ENCODE measurements at places on chromosomes 2 and 18.

DNA sequence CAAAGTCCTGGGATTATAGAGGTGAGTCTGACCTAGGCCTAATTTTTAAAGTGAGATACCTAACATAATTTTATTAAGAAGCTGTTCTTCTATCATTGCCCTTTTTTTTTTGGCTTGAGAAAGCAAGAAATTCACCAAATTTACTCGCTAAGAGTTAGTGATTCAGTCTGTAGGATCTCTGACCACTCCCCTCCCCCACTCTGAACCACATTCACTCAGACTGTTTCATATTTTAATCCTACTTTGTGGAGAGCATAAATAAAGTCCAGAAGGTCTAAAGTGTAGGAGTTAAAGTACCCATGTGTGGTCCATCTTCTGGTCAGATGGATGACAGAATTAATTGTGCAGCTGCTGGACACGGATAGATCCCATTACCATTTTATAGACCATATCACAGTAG lies 115.8 kb upstream of the MGAT5 start:
- DNase-seq, result no peak

- DNase-seq, result peak; percentile 45
Observed at GRCh38 chr2:58131191-58132011, 84.8 kb downstream of the VRK2 start.

- peak; percentile 81 for DNase-seq
Observed at GRCh38 chr2:112884869-112885505, 26.0 kb upstream of the IL37 start.

- DNase-seq, result no peak
Observed at GRCh38 chr2:201685156-201685555, 13.3 kb downstream of the MPP4 start.

GRCh38 chr2:7424481-7424880 lies 507.3 kb downstream of the RNF144A start:
- no peak for DNase-seq

DNA sequence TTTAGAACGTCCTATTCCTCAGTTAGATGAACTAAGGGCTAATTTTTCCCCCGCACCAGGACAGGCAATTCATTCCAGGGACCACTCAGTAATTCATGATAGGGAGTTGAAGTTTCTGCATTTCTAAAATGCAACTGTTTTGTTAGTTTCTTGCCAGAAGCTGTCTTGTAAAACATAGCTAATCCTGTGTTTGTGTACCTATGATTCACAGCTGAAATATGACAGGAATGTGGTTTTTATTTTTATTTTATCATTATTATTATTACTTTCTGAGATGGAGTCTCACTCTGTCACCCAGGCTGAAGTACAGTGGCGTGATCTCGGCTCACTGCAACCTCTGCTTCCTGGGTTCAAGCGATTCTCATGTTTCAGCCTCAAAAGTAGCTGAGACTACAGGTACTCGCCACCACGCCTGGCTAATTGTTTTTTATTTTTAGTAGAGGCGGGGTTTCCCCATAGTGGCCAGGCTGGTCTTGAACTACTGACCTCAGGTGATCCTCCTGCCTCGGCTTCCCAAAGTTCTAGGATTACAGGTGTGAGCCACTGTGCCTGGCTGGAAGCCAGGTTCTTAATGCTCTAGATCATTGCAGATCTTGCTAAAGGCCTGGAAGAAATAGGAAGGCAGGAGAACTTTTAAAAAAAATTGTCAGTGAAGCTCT lies 154.8 kb upstream of the FHL2 start:
- DNase-seq, result no peak

- no peak for DNase-seq
Observed at GRCh38 chr2:128684523-128684922, 365.9 kb upstream of the HS6ST1 start.

- peak; percentile 91 for DNase-seq
Observed at GRCh38 chr2:132804051-132804450, 134.0 kb upstream of the LYPD1 start.

GRCh38 chr2:207042841-207043240 lies 103.5 kb downstream of the CPO start:
- DNase-seq, result no peak

DNA sequence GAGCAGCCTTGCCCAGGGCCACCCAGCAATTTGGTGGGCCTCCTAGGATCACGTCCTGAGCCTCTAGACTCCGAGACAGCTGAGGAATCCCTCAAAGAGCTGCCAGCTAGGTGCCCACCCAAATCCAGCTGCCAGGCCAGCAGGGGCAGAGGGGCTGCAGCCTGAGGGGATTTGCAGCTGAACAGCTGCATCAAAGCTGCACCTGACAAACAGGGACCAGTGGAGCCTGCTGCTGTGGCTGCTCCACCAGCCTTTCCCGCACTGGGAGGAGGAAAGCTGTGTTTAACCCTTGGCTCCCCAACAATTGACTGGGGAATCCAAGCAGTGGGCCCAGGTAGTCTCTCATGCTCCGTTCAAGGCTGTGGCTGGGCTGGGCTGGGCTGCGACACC lies 8.2 kb downstream of the ADRA2B start:
- no peak for DNase-seq

- no peak for DNase-seq
Observed at GRCh38 chr2:61910603-61911002, 5.1 kb downstream of the COMMD1 start.

DNA sequence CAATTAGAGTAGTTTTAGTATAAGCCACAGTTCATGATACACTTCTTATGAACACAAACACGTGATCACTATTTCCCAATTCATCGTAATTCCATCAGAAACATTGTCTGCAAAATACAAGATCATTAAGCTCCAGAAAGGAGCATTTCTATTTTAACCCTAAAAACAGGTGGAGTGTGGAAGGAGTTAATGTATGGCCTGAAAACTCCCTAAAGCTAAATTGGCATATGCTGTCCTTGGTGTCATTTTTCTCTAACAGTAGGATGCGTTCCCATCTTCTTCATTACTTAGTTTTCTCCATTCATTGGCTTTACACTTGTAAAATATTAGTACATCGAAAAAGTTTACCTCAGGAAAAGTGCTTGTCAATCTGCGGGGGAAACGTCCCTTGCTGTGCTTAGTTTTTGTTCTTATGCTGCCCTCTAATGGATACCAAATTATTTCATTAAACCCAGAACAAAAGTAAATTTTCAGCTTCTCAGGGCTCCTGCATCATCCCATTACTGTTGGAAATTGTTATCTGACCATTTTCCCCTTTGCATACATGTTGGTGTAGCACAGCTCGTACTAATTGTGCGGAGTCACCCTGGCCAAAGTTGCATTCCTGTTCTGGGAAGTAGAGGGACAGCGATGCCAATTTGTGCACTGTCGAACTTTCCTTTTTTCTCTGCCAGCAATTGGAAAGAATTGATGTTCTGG lies 153.4 kb downstream of the GPD2 start:
- DNase-seq, result peak; percentile 6

DNA sequence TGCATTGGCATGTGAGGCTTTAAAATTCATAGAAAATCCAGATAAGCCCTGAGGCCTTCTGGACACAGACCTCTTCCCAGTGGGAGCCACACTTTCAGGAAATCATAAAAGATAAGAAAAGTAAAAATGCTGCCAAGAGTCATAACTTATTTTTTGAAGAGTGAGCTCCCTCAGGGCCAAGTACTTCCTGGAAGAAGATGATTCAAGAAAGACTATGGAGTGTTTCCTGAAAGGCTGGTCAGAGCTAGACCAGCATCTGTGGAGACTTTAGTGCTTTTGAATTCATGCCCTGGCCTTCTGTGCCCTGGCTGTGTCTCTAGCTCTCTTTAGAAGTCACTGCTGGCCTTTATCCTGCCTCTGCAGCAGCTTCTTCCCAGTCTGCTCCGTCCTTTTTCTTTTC lies 6.4 kb upstream of the XDH start:
- DNase-seq, result no peak

GRCh38 chr18:23141104-23141999 lies 6.1 kb downstream of the CABLES1 start:
- DNase-seq, result no peak

GRCh38 chr2:78541088-78541450 lies 484.4 kb upstream of the REG3G start:
- DNase-seq, result no peak

GRCh38 chr2:135664623-135665068 lies 77.0 kb upstream of the UBXN4 start:
- no peak for DNase-seq

DNA sequence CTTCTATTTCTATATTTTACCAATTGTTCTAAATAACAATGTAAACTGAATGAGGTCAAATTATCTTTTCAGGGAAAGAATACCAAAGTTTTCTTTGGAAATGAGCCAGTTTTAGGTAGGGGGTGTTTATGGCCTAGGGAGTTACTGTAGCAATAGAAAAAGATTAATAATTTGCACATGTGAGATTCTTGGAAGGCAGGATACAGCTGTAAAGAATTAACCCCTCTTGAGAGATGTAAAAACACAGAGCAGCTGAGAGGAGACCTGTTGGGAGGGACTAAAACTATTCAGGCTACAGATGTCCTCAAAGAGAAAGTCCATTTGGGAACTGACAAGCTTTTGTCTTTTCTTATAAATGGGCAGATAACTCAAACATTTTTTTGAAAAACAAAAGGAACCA lies 182.2 kb downstream of the FIGN start:
- DNase-seq, result no peak

- no peak for DNase-seq
Observed at GRCh38 chr2:240503848-240504247, 53.9 kb downstream of the ANKMY1 start.

- no peak for DNase-seq
Observed at GRCh38 chr18:9944805-9945204, 31.0 kb downstream of the VAPA start.

- DNase-seq, result no peak
Observed at GRCh38 chr18:32355896-32356295, 114.8 kb downstream of the GAREM1 start.

- DNase-seq, result no peak
Observed at GRCh38 chr2:106868275-106868674, 17.7 kb downstream of the ST6GAL2 start.

- DNase-seq, result no peak
Observed at GRCh38 chr2:105125920-105126319, 88.1 kb downstream of the MRPS9 start.

DNA sequence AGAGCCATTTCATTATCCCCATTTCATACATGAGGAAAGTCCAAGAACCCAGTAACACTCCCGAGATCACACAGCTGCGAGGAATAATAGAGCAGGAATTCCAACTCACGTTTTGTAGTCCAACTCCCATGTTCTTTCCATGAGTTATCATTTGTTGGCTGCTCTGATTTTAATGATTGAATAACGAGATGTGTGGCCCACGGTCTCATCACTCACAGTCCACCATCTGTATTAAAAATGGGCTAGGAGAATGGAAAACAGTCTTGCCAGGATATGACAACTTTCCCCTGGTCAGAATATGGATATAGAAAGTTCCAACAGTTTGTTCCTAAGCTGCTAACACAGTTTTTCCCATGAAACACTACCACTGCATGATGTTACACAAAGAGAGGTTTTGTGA lies 147.5 kb downstream of the METTL4 start:
- DNase-seq, result no peak

GRCh38 chr2:177909962-177910361 lies 162.6 kb downstream of the PDE11A start:
- DNase-seq, result no peak

GRCh38 chr2:107197594-107198294 lies 311.8 kb upstream of the ST6GAL2 start:
- DNase-seq, result no peak

GRCh38 chr2:229947544-229947943 lies 25.2 kb downstream of the FBXO36 start:
- DNase-seq, result no peak

GRCh38 chr18:47779381-47779780 lies 151.1 kb downstream of the SMAD2 start:
- no peak for DNase-seq

GRCh38 chr18:36066001-36066400 lies 1.4 kb downstream of the RPRD1A start:
- DNase-seq, result no peak

GRCh38 chr2:122100346-122100745 lies 344.9 kb downstream of the TSN start:
- no peak for DNase-seq

DNA sequence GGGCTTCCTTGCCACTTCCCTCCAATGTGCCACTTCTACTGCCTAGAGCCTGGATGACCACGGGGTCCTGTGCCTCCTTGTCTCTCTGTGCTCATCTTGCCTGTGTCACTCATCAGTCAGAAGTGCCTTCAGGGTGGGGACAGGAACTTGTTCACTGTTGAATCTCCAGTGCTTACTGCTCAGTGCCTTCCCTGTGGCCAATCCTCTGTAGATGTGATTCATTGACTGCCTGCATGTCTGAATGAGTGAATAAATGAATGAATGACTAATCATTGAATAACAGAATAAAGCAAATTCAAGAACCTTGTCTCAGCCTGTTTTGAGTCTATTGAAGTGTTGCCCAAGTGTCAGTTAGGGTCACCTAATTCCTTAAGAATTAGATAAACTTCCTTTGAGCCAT lies 42.3 kb upstream of the FAM136A start:
- DNase-seq, result no peak

- peak; percentile 45 for DNase-seq
Observed at GRCh38 chr2:235595422-235596010, 101.7 kb downstream of the AGAP1 start.

DNA sequence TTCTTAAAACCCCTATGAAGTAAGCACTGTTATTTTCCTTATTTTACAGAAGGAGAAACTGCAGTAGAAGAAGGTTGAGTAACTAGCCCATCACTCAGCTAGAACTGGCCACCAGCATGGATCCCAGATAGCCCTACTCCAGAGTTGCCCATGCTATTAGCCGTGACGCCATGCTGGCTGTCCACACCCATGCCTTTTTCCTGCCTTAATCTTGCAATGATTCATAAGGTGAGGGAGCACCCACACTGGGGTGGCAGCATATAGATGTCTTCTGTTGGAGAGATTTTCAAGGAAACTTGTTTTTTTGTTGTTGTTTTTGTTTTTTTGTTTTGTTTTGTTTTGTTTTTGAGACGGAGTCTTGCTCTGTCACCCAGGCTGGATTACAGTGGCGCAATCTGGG lies 204.1 kb upstream of the HAAO start:
- DNase-seq, result no peak
